Smooth muscle cell of bladder (primary cell): ENCODE measurements at places on chromosomes 2 and 18. TPM values are rescaled to one million over a fixed set of nuclear protein-coding genes. Genes with fewer than 3 reads are reported as not detected.

HOXD10 gene
- total RNA-seq: under 0.01 and 0.18 TPM in 2 replicates

SNED1 gene
- 12.6 and 19.5 TPM in 2 replicates for total RNA-seq

PIK3C3 gene
- 21.5 and 55.2 TPM in 2 replicates for total RNA-seq

FBXO48 gene
- 0.28 TPM in 2 replicates for total RNA-seq

SPDYA gene
- total RNA-seq: 0.71 and 1.4 TPM in 2 replicates

PROKR1 gene
- not detected in 2 replicates for total RNA-seq

ATP6V1B1 gene
- total RNA-seq: 0.18 and 0.71 TPM in 2 replicates

SYT4 gene
- not detected in 2 replicates for total RNA-seq

CAVIN2 gene
- total RNA-seq: 10.4 and 16.4 TPM in 2 replicates

OTOS gene
- total RNA-seq: not detected in 2 replicates

CABYR gene
- total RNA-seq: 3.6 and 4.2 TPM in 2 replicates

SLC66A2 gene
- 34.7 and 47.2 TPM in 2 replicates for total RNA-seq

NOL4 gene
- not detected in 2 replicates for total RNA-seq

FSIP2 gene
- total RNA-seq: under 0.01 TPM in 2 replicates

RAD51AP2 gene
- not detected in 2 replicates for total RNA-seq

RNF181 gene
- 232 and 290 TPM in 2 replicates for total RNA-seq

CNGA3 gene
- under 0.01 TPM in 1 of 2 replicates, not detected in the other for total RNA-seq

PTMA gene
- 522 and 581 TPM in 2 replicates for total RNA-seq

MYL1 gene
- total RNA-seq: not detected in 2 replicates

MPV17 gene
- total RNA-seq: 59.4 and 68.0 TPM in 2 replicates

SCN2A gene
- total RNA-seq: 0.43 and 3.0 TPM in 2 replicates

SP140L gene
- total RNA-seq: 5.5 and 7.1 TPM in 2 replicates

ESPNL gene
- 2.3 and 2.4 TPM in 2 replicates for total RNA-seq

CCDC148 gene
- 0.28 and 0.46 TPM in 2 replicates for total RNA-seq

PCGF1 gene
- 19.9 and 24.5 TPM in 2 replicates for total RNA-seq

ANKRD12 gene
- 24.9 and 48.5 TPM in 2 replicates for total RNA-seq

C2orf78 gene
- not detected in 2 replicates for total RNA-seq

FER1L5 gene
- total RNA-seq: 1.3 and 1.4 TPM in 2 replicates

SLC5A7 gene
- not detected in 2 replicates for total RNA-seq

CSRNP3 gene
- 0.57 and 0.74 TPM in 2 replicates for total RNA-seq

TGOLN2 gene
- total RNA-seq: 109 and 130 TPM in 2 replicates
